ENCODE measurements at places on chromosomes 12 and 14. TPM values are rescaled to one million over a fixed set of nuclear protein-coding genes. Genes with fewer than 3 reads are reported as not detected.

GRCh38 chr12:94329366-94329765 lies 130.3 kb downstream of the CEP83 start:
- peak; percentile 2 for DNase-seq

Gene KRT85
- not detected for total RNA-seq

GRCh38 chr12:2124466-2125023 lies 71.8 kb downstream of the CACNA1C start:
- DNase-seq: no peak

DNA sequence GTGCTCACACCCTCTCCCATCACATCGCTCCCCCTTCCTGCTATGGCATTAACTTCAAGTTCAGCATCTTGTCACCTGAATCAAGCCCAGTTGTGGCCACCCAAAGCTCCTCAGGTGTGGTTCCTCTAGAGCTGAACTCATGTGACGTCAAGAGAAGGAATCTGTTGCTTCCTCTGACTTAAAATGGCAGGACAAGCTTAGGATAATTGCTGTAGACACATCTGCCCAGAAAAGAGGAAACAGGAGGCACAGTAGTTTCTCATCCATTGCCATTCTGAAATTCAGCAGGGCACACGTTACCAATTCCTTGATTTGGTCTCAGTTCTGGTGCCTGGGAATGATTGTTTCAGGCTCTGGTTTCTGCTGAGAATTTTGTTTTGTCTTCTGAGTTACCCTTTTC lies 52.1 kb downstream of the RCOR1 start:
- no peak for DNase-seq

GRCh38 chr12:6195665-6196535 lies 4.3 kb upstream of the CD9 start:
- peak; percentile 92 for DNase-seq

GRCh38 chr14:49315570-49315969 lies 270.6 kb downstream of the RPS29 start:
- no peak for DNase-seq

GRCh38 chr12:89672589-89672979 lies 36.1 kb downstream of the ATP2B1 start:
- DNase-seq: no peak

Gene IL22
- total RNA-seq: not detected

Gene FGD4
- total RNA-seq: 34.7 TPM

GRCh38 chr12:119714614-119715267 lies 46.8 kb downstream of the PRKAB1 start:
- DNase-seq: no peak

- peak; percentile 69 for DNase-seq
These were observed 24.9 kb upstream of the FZD10 start for GRCh38 chr12:130137040-130138018.

GRCh38 chr12:132700212-132700822 lies 10.3 kb upstream of the PGAM5 start:
- DNase-seq: peak; percentile 55

Gene ENDOU
- total RNA-seq: not detected

DNA sequence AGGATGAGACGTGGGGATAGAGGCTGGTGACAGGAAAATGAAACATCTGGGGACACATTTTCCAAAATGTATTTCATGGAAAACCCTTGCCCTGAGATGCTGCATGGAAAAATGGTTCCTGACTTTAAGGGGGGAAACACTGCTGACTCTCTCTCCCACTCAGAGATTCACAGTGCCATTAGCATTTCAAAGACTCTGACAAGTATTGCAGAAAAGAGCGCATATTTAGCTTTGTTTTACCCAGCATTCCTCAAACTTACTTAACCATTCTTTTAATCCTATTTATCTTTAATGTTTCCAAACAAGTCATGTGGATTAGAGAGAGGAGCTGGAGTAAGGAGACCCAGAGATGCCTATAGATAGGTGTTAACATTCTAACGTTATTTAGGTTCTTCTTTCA lies 141.8 kb upstream of the DYRK2 start:
- DNase-seq: no peak

Gene C3AR1
- not detected for total RNA-seq

Gene OR4K1
- not detected for total RNA-seq

DNA sequence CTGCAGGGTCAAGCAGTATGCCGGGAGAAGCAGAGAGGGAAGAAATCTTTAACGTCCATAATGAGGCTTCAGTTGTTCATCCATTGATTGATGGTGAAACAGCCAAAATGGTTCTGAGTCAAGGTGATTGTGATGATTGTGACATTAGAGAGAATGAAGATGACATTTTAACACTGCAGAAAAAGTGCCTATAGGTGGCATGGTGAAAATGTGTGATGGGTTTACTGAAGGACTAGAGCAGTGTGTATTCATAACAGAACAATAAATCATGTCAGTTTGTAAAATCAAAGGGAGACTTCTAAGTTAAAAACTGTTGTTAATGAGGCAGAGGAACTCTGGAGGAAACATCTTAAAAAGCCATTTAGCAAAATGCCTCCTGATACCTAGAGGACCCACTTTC lies 57.7 kb upstream of the CAND1 start:
- no peak for DNase-seq

DNA sequence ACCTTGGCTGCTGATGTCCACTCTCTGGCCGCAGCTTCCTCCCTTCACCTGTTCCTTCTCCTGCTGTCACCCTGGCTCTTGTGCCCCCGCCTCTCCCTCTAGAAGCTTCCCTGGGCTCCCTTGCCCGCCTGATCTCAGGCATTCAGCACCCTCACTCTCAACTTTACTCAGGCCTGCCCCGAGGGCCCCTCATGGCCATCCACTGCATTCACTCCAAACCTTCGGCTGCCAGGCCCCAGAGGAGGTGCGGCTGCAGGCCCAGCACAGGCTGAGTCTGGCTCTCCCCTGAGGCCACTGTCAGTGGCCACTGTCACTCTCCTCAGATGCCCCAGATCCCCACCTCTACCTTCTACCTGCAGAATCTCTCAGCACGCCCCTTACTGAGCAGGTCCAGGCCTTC lies 183.9 kb downstream of the ZFP36L1 start:
- DNase-seq: no peak

DNA sequence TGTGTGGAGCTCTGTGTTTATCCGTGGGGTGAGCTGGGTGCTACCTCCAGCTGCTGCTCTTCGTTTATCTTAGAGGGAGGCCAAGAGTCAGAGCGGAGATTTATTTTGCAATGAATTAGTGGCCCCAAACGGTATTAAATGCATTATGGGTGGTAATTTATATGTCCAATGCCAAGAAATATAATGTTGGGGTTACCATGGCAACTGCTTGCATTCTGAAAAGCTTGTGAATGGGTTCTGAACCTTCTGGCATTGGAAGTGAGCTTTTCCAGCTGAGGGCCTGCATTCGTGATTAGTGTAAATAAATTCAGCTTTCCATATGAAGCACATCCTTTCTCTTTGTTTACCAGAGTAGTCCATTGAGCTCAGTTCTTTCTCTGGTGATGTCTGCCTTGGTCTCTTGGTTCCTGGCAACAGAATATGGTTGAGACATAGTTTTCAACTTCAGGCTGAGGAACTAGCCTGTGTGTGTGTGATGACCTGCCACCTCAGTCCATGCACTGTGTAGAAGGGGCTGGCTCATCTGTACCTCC lies 51.8 kb downstream of the TRAF3 start:
- DNase-seq: no peak

Gene KERA
- not detected for total RNA-seq
